ENCODE measurements at places on chromosomes 3 and 15.
A peak's percentile ranks its signal among the peaks of the same experiment; 100 is the strongest.

DNA sequence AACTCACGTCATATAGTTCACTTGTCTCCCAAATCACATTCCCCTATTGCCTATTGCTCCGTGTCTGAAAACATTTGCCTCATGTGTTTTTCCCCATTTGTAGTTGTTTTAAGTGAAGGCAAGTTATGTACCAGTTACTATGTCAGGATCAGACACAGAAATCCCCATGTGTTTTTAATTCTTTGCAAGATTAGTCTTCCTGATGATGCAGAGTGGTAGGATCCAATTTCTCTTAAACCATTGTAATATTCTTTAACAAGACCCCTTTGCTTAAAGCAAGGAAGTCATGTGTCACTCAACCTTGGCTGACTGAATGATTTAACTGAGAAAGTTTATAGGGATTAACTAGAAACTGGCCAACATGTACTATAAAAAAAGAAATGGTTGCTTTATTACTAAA is 164.4 kb downstream of the OPA1 start:
- no peak for DNase-seq

DNA sequence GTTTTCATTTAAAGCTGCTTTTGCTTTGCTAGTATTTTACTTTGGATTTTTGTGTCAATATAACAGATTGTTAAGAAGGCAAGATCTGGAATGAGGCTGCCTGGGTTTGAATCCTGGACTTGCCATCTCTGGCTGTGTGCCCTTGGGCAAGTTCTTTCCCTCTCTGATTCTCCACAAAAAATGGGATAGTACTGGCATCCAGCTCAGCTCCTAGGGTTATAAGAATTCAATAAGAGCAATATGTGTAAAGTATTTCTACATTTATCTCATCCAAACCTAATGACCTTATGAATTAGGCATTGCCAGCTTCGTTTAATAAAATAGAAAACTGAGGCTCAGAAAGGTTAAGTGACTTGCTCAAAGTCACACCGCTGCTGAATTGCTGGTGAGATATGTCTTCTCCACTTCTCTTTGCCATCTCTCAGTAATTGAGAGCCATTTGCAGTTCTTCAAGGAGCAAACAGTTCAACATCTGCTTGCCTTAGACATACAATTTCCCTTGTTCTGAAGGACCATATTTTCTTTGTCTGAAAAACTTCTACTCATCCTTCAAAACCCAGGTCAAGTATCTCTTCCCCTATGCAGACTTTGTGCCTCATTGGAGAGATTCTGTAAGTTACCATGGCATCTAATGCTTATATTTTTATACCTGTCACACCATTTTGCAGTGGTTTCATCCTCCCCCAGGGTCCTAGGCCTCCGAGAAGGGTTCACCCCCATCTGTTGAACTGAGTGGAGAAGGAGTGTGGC is 80.8 kb upstream of the TLE3 start:
- no peak for DNase-seq

DNA sequence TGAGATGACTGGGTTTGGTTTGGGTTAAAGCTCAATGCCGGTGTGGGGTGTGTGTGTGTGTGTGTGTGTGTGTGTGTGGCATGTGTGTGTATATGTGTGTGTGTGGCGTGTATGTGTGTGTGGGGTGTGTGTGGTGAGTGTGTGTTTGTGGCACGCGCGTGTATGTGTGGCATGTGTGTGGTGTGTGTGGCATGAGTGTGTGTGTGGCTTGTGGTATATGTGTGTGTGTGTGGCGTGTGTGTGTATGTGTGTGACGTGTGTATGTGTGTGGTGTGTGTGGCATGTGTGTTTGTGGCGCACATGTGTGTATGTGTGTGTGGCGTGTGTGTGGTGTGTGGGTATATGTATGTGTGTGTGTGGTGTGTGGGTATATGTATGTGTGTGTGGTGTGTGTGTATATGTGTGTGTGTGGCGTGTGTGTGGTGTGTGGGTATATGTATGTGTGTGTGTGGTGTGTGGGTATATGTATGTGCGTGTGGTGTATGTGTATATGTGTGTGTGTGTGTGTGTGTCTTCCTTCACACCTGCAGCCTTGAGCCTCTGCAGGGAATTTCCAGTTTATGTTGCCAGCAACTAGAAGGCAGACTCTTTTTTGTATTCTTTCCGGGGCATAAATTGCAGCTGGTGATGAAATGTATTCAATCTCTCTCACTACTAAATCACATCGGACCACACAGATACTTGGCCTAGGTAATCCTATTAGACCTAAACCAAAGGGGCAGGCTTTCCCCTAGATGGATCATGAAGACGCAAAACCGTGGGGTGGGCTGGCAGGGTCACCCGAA is 34.8 kb downstream of the CHRD start:
- DNase-seq, result no peak

DNA sequence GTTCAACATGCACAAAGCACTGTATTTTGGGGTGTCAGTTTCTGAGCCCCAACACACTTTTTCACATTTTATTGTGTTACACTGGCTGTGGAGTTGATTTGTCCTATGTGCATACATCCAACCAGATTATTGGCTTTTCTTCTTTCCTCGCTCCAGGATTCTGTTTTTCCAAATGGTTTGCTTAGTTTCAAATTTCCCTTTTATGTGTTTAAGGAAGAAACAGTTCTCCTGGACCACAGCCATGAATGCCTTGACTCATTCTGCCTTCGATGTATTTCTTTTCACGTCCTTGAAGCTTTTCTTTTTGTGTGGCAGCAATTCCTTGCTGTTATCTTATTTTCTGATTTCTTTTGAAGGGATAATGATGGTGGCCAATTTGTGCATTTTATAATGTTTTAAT is 53.8 kb downstream of the CACNA2D3 start:
- DNase-seq, result no peak

DNA sequence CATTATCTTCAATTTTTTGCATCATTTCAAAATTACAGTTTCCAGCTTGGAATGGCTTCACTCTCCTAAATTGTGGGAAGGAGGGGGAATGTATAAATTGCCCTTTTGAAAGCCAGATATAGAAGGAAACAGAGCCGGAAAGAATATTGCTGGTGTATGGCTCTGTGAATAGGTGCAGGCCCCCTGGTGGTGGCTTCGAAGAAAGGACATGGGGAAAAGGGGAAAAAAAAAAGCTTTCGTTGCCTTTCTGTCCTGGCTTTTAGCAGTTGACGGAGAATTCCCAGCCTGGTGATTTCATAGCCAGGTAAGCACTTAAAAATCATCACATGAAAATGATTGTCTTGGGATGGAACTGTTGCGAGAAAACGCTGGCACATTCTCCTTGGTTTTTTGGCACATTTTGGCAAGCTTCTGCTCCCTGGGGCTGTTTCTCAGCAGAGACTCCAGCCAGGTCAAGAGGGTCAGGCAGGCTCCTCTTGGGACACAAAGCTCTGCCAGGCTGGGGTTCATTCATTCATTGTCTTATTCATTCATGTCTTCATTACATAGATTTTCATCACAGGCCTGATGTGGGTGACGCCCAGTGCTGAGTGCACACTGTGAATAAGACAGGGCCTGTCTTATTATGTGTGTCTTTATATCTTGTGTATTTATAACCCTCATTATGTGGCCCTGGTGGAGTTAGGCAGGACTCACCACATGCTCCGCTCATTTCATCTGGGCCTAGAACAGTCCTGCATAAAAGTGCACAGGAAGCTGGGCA is 300.0 kb upstream of the TPM1 start:
- peak; percentile 25 for DNase-seq

- no peak for DNase-seq
These were observed 195.4 kb downstream of the SUCLG2 start for GRCh38 chr3:67458896-67459530.

- no peak for DNase-seq
These were observed 44.7 kb upstream of the C2CD4B start for GRCh38 chr15:62209821-62210220.

DNA sequence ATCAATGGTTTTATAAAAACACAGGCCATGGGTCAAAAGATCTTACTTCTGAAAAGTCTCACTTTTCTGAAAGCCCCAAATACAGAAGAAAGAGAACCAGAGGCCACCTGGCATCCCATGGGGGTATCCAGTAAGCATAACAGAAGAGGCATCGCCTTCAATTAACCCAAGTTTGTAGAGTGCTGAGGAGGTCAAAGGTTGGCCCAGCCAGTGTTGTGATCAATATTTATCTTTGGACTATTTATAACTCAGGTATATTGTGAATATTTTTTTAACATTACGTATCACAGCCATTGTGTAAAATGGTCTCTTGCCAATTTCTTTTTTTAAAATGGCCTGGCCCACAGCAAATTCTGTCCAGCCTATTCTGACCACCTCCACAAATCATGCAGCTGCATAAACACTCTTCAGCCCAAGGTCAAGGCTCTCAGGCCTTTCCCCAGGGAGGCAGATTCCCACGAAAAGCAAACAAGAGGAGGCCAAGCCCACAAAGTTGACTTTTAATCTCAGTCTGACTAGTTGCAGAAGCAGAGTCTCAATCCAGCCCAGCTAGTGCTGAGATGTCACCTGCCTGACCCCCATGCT is 26.2 kb upstream of the SPTBN5 start:
- no peak for DNase-seq

- DNase-seq, result no peak
These were observed 176.1 kb upstream of the RGMA start for GRCh38 chr15:93265111-93265556.

DNA sequence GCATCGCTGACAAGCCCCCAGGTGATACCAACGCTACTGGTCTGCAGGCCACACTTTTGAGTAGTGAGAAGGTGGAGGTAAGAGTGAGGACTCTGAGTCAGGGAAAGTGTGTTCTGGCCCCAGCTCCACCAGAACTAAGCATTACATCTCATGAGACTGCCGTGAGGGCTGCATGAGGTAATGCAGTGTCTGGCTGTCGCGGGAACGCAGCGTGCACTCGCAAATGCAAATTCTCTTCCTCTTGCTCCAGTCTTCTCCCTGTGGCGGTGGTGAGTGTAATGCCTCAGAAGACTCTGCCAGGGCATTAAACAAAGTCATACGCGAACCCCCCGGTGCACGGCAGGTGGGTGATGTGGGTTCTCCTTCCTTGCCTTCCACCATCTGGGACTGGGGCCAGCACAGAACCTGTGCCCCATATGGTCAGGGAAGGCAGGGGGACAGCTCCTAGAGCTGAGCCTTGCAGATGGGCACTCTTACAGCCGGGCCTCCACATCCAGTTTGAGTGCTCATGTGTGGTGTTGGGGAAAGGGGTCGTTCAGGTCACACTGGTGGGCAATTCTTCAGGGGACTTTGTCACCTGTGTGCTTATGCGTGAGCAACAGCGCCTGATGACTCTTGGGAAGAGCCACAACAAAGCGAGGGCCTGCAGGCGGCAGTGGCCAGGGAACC is 175.8 kb downstream of the XXYLT1 start:
- DNase-seq, result no peak

All from activated CD4-positive, alpha-beta T cell treated with anti-CD3 and anti-CD28 coated beads for 24 hours (primary cell).